ENCODE measurements at places on chromosomes 4 and X.

- no peak for DNase-seq
Measured at GRCh38 chrX:14411326-14411725, 118.0 kb upstream of the GLRA2 start.

GRCh38 chr4:181957088-181957487 lies 286.1 kb upstream of the TENM3 start:
- DNase-seq, result no peak

DNA sequence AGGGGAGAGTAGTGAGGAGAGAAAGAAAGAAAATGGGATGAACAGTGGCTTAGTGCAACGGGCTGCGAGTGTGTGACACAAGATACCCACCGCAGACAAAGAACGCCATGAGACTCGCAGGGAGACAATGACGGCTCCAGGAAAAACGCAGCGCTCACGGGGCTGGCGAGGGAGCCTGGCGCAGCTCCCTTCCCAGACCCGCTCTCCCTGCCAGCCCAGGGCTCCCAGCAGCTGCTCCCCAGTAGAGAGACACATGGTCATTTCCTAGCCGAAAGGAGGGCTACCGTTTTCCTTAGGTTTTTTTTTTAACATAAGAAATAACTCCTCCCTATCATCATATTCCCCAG lies 149.5 kb downstream of the MAML3 start:
- no peak for DNase-seq

- no peak for DNase-seq
Measured at GRCh38 chr4:43766648-43767047, 682.0 kb downstream of the KCTD8 start.

Data from esophagus squamous epithelium (tissue), 5 donors.